Inflammatory macrophage treated with lipopolysaccharide for 1 hour (primary cell): ENCODE measurements at places on chromosomes 1 and 21.

DNA sequence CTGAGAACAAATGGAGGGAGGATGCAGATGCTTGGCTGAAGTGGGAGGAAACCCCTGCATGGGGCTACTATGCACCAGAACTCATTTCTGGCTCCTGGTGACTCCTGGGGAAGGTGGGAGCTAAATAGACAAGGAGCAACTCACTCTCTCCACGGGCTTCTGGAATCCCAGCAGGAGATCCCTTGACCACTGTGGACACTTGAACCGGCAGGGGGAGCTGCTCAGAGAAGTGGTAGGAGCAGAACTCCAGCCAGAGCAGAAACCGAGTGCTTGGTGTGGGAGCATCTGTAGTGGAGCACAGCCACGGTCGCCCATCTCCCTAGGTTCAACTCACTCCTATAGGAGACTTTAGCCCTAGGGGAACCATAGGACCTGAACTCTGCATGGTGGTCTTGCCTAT, 205.6 kb upstream of the GJB5 start:
- peak; percentile 24 for DNase-seq

GRCh38 chr1:157523774-157524493, 28.4 kb downstream of the FCRL5 start:
- DNase-seq = no peak

DNA sequence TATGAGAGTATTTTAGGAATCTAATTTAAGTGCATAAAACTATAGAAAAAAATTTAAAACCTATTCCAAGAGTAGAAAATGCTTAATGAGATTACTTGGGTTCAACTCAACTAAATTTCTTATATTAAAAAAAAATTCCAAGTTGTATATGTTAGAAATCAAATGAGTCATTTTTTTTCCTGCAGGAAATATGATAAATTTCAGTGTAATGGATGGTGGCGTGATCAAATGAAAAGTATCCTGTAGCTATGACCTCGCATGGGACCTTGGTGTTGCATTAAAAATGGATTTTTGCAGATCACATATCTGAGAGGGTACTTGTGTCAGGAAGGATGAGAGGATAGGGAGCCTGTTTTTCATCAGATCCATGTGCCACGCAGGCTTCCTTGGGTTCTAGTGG, 17.9 kb downstream of the ATP5PO start:
- no peak for DNase-seq

DNA sequence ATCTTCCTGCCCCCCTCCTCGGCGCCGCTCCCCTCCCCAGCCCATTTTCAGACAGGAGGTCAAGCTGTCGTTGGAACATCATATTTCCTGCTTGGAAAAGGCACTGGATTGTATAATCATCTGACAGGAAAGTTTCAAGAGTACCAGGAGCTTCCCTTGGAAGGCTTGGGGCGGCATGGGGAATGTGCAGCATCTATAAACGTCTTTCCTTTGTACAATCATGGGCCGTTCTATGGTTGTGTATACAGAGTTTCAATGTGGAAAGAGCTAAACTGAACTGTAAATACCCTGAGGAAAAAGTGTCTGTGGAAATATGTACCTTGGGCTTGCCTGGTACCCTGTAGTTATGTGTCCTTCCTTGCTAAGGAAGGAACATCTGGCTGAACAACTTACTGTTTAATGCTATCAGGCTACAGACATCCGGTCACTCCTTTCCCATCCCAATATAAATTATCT, 368.1 kb upstream of the ADGRL2 start:
- no peak for DNase-seq

DNA sequence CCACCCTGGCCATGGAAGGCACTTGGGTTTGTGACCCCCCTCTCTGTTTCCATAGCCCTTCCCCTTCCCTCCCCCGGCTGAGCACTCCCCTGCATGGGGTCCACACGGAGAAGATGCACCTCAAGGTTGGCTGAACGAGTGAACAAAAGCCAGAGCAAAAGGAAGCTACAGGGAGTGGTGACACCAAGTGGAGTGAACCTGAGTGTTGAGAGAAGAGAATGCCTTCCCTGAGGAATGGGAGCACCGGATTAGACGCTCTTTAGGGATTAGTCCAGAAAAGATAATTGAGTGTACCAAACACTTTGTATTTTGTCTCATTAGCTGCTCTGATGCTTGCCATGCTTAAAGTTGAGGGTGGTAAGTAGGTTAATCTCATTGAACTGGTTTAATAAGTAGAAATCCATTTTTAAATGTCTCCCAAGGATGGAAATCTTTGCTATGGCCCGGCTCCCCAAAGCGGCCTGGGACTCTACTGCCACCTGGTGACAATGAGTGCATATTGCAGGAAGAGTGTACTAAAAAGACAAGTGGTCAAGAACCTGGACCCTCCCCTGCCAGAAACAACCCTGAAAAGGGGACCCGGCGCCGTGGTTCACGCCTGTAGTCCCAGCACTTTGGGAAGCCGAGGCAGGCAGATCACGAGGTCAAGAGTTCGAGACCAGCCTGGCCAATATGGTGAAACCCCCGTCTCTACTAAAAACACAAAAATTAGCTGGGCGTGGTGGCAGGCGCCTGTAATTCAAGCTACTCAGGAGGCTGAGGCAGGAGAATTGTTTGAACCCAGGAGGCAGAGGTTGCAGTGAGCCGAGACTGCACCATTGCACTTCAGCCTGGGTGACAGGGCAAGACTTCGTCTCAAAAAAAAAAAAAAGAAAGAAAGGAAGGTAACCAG, 150.6 kb upstream of the ZC3H12A start:
- peak; percentile 13 for DNase-seq

GRCh38 chr1:33698361-33699035, 165.4 kb upstream of the HMGB4 start:
- no peak for DNase-seq

DNA sequence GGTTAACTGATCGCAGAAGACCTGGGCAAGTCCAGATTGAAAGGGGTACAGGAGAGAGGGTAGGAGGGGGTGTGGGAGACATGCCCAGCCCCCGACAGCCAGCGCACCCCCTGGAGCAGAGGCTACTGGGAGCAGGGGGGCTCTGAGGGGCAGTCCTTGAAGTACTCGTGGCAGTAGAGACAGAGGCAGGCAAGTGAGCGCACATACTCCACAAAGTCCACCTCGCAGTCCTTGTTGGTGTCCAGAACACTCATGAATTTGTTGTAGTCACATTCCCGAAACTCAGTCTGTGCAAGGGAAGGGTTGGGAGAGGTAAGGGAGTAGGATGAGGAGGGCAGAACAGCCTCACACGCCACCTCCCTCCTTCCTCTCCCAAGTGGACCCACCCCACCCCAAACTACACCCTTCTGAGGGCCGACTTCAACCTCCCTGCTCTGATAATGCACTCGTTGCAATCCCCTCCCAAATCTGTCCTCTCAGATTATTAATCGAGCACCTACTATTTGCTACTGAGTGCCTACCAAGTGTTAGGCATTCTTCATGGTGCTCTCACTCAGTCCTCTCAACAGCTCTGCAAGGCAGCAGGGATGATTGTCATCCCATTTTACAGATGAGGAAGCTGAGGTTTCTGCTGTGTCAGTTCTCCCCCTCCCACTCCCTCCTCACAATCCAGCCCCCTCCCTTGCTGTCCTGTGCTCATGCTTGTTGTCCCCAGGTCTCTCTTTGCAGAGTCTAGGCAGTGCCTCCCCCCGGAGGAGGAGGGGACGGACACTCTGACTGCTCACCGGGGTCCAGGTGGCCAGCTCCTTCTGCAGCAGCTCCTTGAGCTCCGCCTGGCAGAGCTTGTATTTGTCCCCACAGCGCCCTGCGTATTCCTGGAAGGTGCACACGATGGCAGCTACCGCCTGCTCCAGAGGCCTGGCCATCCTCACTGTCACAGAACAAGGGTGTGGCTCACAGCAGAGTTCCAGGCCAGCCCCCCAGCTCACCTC, 1.2 kb downstream of the S100A3 start:
- peak; percentile 30 for DNase-seq

GRCh38 chr1:232965912-232966217, 15.5 kb downstream of the NTPCR start:
- no peak for DNase-seq

DNA sequence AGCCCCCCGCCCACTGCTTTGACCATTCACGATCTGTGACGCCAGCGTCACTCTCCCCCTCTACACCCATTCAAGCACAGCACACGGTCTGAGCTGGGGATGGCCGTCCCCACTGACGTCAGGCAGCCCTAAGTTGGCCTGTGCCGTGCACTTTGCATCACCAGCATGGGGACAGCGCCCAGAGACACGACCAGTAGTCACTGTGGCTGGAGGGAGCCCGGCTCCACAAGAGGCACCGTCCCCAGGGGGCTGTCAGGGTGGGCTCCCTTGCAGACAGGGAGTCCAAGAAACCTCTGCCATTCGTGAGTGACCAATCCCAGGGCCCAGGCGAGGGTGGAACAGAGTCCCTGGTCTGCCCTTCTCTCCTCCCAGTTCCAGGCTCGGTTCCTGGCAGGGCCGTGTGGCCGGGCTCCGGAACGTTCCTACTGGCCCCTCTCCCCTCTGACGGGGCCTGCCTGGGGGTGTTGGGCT, 2.3 kb downstream of the KRTAP10-8 start:
- no peak for DNase-seq

DNA sequence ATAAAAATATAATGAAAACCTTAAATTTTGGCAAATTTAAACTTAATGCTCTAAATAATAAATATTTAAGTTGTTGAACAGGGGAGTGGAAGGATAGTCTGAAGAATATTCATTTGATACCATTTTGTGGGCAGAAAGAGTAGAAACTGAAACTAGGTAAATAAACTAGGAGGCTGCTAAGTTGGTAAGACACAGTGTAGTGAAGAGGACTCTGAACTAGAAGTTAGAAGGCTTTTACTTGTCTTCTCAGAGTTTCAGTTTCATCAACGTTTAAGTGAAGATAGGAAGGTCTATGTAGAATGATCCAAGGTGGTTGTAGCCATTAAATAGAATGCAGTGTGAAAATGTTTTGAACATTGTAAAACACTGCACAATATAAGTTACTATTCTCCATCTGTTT, 516.9 kb downstream of the AMY1C start:
- no peak for DNase-seq

DNA sequence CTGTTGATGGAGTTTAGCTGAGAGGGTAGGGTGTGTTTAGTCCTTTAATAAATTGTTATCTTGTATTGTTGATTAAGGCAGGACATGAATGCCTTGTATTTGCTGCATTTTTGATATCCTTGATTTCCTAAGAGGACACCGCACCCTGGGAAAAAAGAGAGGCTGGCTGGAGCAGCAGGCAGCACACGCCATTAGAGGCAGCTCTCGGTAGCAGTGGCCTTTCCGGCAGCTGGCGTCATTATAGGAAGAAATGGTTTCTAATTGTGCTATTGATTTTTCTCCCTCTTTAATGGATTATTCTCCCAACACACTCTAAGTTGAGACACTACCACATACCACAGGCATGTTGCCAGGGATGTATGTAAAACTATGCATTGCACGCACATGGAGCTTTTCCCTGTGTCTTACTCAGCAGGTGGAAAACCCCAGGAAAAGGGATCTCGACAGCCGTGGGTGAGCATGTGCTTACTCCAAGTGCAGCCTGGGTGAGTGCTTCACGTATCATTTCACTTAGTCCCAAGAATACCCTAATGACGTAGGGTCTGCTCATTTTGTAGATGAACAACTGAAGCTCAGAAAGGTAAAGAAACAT, 440.4 kb upstream of the RUNX1 start:
- no peak for DNase-seq

DNA sequence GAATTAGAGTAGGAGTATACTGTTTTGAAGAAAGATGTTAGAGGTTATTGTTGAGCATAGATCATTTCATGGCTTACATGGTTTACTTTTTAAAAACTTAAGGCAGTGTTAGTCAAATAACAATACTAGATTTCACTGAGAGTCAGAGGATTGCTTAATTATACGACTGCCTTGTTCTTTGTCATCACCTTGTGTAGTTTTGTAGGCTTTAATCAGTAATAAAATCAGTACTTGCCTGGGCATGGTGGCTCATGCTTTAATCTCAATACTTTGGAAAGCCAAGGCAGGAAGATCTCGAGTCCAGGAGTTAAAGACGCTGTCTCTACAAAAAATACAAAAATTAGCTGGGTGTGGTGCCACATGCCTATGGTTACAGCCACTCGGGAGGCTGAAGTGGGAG, 41.3 kb upstream of the GPR52 start:
- DNase-seq = no peak

DNA sequence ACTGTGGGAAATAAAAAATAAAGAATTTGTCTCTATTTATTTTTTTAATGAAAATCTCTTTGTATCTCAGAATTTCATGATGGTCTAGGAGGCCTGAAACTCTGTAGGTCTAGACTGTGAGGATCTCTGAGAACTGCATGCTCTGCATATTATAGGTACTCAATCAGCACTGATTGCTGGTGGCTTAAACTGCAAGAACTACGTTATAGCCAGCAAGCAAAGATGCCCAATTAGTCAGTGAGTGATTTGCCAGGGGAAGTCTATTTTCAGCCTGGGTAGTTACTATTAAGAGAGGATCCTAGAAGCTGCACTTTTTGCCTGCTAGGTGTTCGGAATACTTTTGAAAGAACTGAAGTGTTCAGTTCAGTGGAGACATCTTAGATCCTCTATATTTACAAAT, 87.4 kb downstream of the GPR52 start:
- no peak for DNase-seq
